ENCODE measurements at places on chromosomes 5 and 9.

- no peak for DNase-seq
Observed at GRCh38 chr9:124271660-124272059, 13.9 kb downstream of the NEK6 start.

- DNase-seq, result no peak
Observed at GRCh38 chr9:77770340-77770739, 122.2 kb upstream of the GNA14 start.

DNA sequence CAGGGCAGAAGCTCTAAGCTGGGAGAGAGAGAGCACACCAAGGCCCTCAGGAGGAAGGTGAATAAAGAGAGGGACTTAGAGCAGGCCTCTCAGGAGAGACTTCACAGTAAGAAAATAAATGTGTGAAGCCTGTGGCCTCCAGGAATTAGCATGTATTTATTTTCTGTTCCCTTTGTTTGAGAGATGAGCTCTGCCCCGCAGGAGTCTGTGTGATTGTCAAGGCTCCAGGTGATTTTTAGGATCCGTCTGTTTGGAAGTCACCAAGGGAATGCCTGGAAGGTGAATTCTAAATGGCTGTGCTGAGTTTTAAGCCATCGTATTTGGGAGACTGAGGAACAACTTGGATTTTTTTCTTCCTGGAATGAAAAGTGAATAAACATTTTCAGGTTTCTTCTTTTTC, 108.3 kb upstream of the ICE1 start:
- no peak for DNase-seq

- DNase-seq, result no peak
Observed at GRCh38 chr5:65390208-65390607, 91.5 kb downstream of the ADAMTS6 start.

- no peak for DNase-seq
Observed at GRCh38 chr9:113771199-113771598, 104.9 kb upstream of the ZNF618 start.

DNA sequence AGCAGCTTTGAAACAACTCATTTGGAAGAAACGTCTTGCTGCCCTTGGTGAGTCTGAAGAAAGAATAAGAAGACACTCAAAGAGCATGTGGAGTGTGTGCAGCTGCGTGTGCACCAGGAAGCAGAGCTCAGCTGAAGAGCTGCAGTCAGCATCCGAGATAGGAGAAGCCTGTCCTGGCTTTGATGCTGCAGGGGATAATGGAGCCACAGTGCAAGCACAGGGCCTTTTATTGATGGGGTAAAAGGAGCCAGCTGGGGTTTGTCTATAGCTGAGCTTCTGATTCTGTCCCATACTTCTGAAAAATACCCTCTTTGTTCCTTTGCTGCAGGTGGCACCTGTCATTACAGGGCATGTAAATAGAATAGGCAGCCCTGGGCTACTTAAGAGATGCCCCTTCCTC, 375.7 kb upstream of the ZNF462 start:
- DNase-seq, result no peak

DNA sequence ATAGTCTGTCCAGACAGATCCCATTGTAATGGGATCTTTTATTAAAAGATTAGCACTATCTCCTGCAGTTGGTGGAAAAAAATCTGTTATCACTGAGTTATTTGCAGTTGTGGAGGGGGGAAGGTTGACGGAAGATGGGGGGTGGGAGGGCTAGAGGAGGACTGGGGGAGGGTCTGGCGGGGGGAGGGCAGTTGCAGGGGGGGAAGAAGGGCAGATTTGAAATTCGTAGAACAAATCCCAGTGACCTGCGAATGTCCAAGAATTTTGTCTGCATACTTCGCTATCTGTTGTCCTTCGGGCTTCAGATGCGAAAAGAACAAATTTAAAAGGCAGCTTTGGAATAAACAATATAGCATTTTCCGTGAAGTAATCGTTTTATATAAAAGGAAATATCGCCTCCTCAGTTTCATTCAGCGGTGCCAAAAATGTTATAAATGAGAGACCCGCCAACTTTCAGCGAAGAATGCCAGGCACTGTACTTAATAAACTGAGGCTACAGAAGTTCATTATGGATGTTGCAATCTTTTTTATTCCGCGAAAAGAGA, 1.3 kb upstream of the FST start:
- no peak for DNase-seq

DNA sequence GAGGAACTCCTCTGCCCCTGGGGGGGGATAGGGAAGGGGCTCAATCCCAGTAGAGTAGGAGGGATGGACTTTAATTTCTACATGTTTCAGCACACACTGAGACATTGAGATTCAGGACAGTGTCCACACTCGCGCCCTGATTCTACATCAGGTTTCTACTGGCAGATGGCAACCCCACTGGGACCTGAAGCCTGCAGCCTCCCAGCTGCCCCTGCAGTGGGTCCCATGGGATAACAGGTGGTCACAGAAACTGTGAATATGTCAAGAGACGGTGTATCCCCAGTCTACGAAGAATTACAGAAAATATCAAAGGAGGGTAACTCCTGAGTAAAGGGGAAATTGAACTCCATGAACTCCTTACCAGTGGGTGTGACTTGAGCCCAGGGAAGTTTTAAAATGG, 2.4 kb upstream of the TERT start:
- DNase-seq, result peak; percentile 41
